ENCODE measurements at places on chromosomes 5 and 9. TPM values are rescaled to one million over a fixed set of nuclear protein-coding genes. Genes with fewer than 3 reads are reported as not detected.

Gene INSL4
- total RNA-seq, result not detected

Gene SCGB3A1
- 1.1 TPM for total RNA-seq

Gene FGF10
- total RNA-seq, result 0.27 TPM

Gene C5orf52
- 5.7 TPM for total RNA-seq

Gene CDC20B
- not detected for total RNA-seq

Gene KCNIP1
- 0.25 TPM for total RNA-seq

Gene PFN3
- not detected for total RNA-seq

Gene TICAM2
- 2.4 TPM for total RNA-seq

Gene FREM1
- 1.5 TPM for total RNA-seq

Gene BRD9
- 41.8 TPM for total RNA-seq

Gene TMEM174
- total RNA-seq, result not detected

DNA sequence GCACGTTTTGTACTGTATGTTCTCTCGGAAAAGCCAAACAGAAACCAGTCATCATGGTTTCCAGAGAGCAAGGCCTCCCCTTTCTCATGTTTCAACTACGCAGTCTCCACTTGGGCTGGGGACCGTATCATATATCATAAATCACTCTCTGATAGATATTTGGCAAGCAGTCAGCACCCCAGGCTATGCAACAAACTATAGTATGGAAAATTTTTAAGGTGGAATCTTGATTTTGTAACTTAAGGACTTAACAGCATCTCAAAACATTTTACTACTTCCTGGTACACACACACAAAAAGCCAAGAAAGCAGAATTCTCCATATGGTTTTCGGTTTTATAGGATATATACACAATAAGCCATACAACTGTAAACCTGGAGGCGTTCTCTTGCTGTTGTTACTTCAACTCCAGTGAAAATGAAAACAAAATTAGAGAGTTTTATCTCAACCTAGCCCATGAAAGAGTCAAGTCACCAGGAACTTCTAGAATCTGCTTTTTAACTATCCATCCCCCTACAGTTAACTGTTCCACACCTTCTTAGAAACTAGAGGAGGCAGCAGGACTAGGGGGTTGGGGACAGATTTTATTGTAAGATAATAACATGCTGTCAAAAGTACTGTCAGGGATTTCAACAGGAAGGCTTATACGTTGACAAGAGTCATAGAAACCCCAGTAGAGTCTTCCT, 283.4 kb downstream of the NFIB start:
- peak; percentile 26 for DNase-seq

DNA sequence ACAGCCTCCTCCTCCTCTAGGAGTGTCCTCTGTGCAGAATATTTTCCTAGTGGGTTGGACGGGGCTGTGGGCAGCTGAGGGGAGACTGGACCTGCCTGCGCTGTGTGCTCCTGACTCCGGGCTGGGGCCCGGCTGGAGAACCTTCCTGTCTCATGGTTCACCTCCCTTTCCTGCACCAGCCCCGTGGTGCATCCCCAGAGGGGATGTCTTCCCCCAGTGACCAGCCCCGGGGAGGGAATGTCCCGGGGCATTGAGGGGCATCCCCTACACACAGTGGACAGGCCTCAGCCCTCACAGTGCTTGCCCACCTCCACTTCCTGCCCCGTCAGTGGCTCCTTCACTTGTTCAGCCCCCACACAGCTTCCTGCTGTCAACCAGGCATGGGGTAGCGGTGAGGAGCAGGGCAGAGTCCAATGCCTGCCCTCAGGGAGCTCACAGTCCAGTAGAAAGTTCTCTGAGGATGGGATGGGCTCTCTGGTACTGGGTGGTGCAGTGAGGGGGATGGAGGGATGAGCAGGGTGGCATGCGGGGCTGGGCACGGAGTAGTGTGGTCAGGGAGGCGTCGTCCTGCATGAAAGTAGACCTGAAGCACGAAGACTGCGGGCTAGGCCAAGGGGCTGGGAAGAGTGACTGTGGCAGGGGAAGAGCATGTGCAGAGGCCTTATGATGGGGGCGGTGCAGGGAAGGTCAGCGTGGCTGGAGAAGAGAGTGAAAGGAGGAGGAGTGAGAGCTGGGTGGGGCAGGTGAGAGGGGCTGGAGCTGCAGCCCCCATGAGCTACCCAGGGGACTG, 52.1 kb upstream of the PITX1 start:
- DNase-seq, result no peak

GRCh38 chr5:149770236-149770635, 40.1 kb downstream of the PPARGC1B start:
- no peak for DNase-seq

DNA sequence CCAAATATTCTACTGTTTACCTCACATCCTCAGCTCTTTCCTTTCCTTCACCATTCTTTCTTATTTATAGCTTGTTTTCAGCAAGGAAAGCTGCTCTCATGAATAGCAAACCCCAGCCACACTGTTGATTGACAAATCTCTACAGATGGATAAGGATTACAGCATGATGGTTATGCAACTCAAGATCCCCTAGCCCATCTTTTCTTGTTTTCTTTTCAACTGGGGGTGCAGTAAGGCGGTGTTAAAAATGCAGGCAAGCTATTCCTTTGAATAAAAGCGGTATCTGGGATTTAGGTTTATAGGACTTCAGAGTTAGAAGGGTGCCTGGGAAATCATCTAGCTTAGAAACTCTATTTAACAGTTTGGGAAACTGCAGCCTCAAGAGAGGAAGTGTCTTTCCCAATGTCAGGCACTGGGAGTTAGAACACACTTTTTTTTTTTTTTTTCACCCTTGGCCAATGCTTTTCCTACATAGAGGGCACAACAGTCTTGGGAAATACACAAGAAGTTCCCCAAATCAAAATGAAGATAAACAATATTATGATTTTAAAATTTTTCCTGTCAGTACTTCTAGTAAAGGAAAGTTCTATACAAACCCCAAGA, 2.6 kb downstream of the SPARC start:
- DNase-seq, result no peak

GRCh38 chr9:85064811-85065371, 395.4 kb downstream of the NTRK2 start:
- no peak for DNase-seq

DNA sequence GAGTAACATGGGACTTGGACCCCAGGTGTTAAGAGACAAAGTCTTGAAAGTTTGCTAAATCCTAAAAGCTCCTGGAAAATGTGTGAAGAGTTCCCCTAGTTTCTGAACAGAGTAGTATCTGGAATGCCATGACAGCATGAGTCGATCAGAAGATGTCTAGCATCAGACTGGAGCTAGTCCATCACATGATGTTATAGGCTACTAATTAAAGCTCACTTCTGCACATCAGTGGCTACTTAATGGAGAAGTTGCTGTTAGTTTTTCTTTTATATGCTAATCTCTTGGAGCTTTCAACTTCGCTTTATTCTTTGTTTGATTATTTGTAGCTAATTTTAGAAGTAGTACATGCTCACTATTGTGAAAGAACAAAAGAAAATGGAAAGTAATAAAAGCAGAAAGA, 471.3 kb upstream of the KLF4 start:
- no peak for DNase-seq

GRCh38 chr9:99137225-99137624, 32.3 kb downstream of the TGFBR1 start:
- no peak for DNase-seq

DNA sequence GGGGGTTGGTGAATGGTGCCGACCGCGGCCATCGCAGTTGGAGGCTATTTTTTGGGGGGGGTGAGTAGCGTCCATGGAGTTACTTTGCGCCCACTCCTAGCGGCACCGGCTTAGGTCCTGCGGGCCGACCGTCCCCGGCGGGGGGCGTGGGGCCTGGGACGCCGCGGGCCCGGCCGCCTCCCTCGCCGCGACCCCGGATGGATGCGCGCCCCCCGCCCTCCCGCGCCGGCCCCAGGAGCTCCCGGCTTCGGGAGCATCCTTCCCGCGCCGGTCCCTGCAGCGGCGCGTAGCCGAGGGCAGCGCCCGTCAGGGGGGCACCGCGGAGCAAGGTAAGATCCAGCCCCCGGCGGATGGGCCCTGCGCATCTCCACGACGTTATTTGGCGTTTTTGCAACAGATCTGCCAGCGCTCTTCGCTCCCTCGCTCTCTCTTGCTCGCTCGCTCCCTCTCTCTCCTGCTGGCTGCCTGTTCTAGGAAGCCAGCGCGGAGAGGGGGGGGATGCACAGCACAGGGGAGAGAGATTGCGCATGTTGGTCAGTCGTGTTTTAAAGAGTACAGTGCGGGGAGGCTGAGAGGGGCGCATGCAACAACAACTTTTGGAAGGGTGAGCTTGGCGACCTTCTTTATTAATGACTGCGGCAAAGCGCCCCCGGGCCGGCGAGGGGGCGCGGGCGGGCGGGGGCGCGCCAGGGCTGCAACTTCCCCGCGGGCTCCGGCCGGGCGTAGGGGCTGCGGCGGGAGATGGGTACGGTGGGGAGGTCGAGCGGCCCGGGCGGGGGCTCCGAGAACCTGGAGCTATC, 413 bp downstream of the JADE2 start:
- DNase-seq, result peak; percentile 71

DNA sequence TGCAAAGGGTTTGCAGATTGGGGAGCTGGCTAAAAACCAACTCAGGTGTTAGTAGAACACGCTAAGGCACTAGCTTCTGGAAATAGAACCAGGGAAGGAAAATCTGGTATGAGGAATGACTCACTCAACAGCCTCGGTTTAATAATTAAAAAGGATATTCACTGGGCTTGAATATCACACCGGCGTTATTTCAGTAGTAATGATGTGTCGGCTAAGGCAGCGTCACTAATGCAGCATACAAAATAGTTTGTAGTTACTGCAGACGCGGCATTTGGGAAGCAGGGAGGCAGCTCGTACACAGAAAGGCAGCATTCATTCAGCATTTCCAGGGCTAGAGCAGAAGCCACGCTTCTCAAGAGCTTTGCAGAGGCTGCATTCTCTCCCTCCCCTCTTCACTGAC, 1.7 kb downstream of the ADRA1B start:
- no peak for DNase-seq

DNA sequence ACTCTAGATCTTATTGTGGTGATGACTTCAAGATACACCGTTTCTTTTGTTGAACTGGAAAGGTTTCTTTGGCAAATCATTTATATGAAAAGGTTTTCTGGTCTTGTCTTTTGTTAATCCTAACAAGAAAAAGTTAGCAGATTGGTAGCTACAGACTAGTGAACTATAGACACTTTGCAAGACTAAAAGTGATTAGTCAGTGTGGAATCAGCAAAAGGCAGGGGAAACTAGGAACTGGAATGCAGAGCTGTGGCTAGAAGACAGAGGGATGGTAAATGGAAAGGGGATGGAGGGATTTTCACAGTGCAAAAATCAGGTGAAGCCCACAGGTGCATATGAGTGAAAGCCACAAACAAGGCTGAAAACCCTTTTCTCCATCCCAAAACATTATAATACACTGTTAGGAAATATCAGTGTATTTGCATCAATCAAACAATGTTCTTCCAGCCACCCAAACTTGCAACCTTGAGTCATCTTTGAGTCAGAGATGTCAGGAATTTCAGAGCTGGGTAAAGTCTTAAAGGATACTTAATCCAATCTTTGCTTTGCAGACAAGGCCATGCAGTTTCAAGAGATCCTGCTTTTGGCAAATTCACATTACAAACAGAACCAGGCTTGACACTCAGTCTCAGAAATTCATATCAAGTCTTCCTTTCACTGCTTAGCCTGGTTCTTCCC, 52.7 kb downstream of the PLK2 start:
- no peak for DNase-seq

GRCh38 chr5:158387499-158387898, 528.6 kb upstream of the CLINT1 start:
- no peak for DNase-seq

- DNase-seq, result peak; percentile 93
These were observed at the start of gene UBAC1 for GRCh38 chr9:135961277-135961715. Gene UBAC1, minus strand, starts transcription at chr9:135961373. Its CDS starts 211 bp downstream, at chr9:135961162.

DNA sequence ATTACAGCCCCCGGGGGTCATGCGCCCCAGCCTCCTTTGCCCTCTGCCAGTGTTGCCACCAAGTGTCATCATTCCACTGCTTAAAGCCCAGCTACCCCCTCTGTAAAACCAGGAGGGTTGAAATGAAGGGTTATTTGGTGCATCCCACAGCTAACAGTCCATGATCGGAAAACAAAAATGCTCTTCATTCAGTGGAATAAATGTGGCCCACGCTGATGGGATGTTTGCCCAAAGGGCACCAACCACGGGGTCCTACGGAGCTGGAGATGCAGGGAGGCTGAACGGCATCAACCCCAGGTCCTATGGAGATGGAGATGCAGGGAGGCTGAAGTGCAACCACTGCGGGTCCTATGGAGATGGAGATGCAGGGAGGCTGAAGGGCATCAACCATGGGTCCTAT, 218.5 kb upstream of the IRX1 start:
- no peak for DNase-seq

- DNase-seq, result no peak
These were observed 401.4 kb downstream of the TMEM161B start for GRCh38 chr5:87867281-87867680.

- DNase-seq, result no peak
These were observed 71.0 kb upstream of the SLC1A3 start for GRCh38 chr5:36535378-36535777.

DNA sequence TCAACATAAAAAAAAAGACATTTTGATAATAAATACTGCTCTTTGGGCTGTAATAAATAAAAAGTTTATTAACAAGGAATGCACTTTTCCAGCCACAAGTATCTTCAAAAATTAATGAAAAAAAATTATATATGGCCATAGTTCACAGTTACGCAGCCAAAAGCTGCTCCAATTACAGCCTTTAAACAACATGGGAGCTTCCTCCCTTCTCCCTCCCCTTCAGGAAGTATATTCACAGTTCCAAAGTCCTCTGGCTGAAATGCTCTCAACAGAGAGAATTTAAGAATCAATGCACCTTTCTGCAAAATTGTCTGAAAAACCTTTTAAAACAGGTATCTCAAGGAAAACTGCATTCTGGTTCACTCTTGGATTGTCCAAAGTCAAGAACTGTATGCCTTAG, 5.9 kb downstream of the PLK2 start:
- peak; percentile 23 for DNase-seq

GRCh38 chr9:76401580-76402354, 7.5 kb upstream of the RFK start:
- DNase-seq, result peak; percentile 60

- DNase-seq, result no peak
These were observed 58.7 kb downstream of the ICE1 start for GRCh38 chr5:5481206-5481605.

- DNase-seq, result no peak
These were observed 7.9 kb upstream of the SYNPO start for GRCh38 chr5:150632305-150633160.

GRCh38 chr5:122287101-122287500, 24.9 kb upstream of the SNCAIP start:
- DNase-seq, result no peak

DNA sequence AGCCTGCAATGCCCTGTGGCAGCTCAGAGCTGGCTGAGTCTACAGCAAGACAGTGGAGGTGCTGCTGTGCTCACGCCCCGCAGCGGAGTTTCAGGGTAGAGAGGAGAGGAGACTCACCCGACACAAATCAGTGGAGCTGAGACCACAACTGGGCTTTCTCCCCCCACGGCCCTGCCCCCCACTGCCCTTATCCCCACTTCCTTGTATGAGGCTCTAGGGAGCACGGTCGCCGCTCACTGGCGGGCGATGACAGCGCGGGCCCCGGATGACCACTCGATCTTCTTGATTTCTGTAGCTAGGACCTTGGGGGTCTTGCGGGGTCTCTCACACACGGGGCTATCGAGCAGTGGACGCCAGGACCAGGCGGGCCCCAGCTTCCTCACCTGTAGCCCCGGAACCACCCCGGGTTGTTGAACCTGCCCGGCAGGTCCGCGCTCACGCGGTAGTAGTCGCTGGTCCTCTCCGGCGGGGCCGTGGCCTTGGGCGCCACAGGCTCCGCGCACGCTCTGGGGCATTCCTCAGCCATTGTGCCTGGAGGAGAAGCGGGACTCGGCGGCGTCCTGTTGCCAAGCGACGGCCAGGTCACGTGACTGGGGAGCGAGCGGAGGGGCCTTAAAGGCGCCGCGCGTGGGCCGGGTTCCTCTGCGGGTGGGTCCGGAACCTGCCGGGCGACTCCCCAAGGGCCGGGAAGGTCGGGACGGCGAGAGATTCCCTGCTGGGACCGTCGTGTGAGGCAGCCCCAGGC, 984 bp upstream of the MRPS2 start:
- DNase-seq, result peak; percentile 96

Data from colonic mucosa (tissue), 4 donors.